ENCODE measurements at places on chromosomes 5 and 9.

DNA sequence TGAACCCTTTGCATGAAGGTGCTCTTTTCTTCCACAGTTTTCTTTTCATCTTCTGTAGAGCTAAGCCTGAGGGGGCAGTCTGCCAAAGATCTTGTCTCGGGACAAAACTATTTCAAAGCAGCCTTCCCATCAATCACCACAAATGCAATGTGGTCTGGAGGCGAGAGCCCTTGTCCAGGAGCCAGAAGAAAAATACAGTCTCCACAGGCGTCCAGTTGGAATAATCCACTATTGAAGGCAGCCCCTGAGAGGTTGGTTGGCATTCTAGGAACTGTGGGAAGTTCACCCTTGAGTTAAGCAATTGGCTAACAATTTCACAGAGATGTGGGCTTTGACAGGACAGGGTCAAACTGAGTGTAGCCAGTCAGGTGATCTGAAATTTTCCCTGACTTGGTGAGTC is 72.0 kb downstream of the SEMA6A start:
- no peak for DNase-seq

GRCh38 chr9:73643379-73644013 is 491.8 kb downstream of the ANXA1 start:
- DNase-seq, result no peak

DNA sequence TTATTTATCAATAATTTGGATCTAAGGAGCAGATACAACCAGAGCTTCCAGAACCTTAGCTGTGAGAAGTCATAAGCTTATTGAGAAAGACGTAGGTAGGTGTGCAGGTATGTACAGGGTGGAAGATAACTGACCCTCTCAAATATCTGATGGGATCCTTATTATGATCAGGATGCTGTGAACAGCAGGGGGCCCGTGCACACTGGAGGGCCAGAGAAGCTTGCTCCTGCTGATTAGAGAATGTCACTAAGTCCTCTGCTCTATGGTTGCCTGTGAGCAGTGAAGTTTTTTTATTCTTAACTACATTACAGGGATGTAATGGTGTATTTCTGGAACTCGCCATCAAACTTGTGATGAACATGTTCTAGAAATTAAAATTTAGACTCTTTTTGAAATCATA is 108.9 kb upstream of the POU5F2 start:
- no peak for DNase-seq

DNA sequence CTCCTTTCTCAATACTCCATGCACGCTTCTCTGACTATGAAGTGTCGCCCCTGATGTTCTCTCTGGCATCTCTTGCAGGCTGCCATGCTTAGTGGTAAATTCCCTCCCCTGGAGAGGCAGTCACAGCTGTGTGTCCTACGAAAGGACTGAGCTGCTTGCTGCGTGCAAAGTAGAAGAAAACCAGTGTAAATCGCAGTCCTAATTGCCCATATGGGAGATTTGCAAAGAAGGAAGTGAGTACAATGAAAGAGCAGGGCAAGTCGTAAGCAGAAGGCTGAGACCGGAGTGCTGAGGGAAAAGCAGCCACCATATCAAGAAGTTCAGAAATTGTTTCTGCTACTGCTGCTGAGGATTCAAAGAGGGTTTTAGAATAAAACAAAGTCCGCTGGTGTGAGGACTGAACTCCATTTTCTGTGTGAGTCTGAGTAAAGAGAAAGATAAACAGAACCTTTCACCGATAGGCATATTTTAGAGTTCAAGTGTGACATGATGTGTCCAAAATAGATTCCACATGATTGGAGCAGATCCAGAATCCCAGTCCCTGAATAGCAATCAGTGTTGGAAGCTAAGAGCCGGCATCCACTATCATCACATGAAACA is 507.8 kb upstream of the MPDZ start:
- DNase-seq, result no peak

DNA sequence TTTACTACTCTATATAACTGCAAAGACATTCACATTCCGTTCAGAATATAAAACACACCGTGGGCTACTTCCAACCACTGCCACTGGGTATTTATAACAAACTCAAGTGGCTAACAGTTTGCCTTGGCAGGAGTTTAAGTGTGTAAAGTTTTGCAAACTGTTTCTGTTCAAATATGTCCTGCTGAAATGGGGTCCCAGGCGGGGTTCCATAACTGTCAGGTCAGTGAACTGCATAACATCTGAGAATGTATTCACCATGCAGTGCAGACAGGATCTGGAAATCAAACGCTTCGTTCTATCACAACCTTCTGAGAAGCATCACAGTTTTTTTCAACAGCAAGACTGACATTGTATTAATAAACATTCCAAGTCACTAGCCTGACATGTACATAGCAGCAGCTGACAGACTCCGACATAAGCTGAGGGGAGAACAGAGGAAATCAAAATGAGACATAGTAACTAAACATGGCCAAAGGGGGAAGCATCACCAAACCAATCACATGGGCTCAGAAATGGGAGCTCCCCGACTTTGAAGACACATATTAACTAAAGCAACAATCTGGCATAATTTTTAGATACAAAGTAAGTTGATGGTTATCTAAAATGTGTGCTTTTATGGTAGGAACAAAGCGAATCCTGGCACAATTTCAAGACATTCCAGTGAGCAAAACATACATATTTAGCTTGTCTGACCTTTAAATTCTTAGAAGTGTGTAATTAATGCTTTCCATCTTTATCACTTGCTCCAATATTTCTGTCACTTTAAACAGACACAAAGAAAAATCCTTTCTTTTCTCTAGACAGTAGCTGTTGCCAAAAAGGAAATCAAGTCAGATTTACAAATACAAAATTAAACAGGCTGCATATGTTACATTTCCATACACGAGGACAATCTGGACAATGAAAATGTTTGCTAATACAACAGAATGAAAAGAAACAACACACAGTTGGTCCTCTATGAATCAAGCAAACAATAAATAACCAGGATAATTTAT is 156.8 kb downstream of the MAPKAP1 start:
- no peak for DNase-seq

DNA sequence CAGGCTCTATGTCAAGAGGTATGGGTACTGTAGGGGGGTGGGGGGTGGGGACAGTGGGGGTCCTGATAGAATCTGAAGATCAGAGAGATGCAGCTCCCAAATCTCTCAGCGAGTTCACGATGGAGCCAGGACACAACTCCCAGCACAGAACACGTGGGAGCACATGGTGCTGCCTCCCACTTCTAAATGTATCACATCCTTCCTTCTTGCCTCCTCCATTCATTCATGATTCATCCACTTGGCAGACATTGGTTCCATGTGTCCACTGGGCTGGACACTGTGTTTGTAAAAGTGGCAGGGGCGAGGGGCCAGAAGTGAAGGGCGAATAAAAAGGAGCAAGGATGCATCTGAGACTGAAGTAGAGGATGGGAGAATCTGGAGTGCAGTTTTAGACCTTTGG is 33.9 kb downstream of the SH3TC2 start:
- DNase-seq, result no peak

- no peak for DNase-seq
Observed at GRCh38 chr5:59764361-59764760, 129.2 kb downstream of the PDE4D start.

GRCh38 chr5:119945691-119946090 is 316.3 kb downstream of the FAM170A start:
- no peak for DNase-seq

- no peak for DNase-seq
Observed at GRCh38 chr5:100668511-100668910, 133.3 kb downstream of the FAM174A start.

GRCh38 chr9:101028346-101029314 is at the start of gene PLPPR1:
PLPPR1 (plus strand) TSS chr9:101028727.
- peak; percentile 51 for DNase-seq
